ENCODE measurements at places on chromosomes 6 and 20. TPM values are rescaled to one million over a fixed set of nuclear protein-coding genes. Genes with fewer than 3 reads are reported as not detected.
A peak's percentile ranks its signal among the peaks of the same experiment; 100 is the strongest.

The DEFB116 gene
- not detected for total RNA-seq

The TCF21 gene
- total RNA-seq, result 0.20 TPM

The KHDC1 gene
- 9.1 TPM for total RNA-seq

The MUC21 gene
- not detected for total RNA-seq

The USP49 gene
- total RNA-seq, result 6.9 TPM

The RAET1L gene
- 1.5 TPM for total RNA-seq

The TNF gene
- total RNA-seq, result 0.59 TPM

The CALHM5 gene
- total RNA-seq, result 0.05 TPM

The PSMB1 gene
- total RNA-seq, result 282 TPM

The TMEM217 gene
- 0.98 TPM for total RNA-seq

The RAD21L1 gene
- total RNA-seq, result 0.17 TPM

The PSMB9 gene
- 8.1 TPM for total RNA-seq

The NT5E gene
- total RNA-seq, result 68.2 TPM

GRCh38 chr6:151236668-151237401, 2.9 kb upstream of the AKAP12 start:
- DNase-seq, result no peak

DNA sequence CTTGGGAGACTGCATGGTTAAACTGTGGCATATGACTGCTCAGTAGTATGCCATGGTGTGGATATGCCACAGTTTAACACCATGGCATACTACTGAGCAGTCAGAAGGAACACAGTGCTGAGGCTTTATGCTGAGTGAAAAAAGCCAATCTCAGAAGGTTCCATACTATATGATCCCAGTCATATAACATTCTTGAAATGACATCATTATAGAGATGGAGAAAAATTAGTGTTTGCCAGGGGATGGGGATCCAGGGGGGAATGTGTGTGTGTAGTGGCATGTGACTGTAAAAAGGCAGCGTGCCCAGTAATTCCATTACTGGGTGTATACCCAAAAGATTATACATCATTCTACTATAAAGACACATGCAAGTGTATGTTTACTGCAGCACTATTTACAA, 85.8 kb downstream of the FOXF2 start:
- DNase-seq, result no peak

- no peak for DNase-seq
Observed at GRCh38 chr6:34897716-34898115, 8.7 kb downstream of the ANKS1A start.

DNA sequence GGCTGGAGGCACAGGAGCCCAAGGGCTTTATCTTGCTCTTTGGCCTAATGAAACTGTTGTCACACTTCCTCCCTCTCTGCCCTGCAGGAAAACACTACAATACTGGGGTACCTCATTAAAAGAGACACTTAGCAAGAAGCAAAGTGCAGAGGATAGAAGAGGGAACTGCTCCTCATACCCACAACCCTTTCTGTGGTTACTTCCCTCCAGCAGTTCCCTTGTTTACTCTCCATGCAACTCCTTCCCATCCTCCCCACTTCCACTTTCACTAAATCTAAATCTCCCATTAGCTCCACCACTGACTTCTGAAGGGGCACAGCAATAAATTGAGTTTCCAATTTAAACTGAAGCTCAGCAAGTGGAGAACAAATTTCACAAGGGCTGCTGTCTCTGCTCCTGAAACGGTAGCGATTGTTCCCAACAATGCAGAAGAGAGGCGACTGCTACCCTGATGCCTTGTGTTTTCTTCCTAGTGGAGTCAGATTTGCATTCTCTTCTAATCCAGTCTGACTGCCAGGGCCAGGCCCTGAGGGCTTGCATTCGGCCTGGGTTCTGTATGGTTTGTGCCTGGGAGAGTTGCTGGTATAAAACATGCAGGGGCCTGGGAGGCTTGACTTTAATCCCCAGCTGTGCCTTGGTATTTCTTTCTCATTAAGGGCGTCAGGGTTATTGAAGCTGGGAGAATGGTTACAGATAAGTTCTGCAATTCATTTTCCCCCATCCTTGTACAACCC, 454.7 kb downstream of the TFAP2B start:
- DNase-seq, result no peak

DNA sequence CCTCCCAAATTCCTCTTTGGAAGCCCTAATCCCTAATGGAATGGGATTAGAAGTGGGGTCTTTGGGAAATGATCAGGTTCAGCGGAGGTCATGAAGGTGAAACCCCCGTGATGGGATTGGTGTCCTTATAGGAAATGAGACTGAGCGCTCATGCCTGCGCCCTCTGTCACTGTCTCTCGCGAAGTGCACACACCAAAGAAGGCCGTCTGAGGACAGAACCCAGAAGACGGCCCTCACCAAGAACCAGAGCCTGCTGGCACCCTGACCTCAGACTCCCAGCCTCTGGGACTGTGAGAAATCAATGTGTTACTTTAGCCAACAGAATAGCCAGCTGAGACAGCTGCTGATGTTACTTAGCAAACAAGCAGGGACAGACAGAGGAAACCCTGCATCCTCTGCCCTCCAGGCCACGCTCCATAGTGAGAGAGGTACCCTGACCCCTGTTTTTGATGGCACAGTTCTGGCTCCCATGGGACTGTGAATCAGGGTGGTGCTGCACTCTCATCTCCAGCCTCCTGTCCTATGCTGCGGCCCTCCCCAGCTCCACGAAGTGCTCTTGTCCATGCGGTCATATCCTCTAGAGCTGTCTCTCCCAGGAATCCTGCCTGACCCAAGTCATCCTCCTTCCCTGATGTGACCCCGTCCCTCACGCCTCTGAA, 369.3 kb downstream of the ZFAND3 start:
- DNase-seq, result no peak

GRCh38 chr20:51447097-51447764, 95.3 kb downstream of the NFATC2 start:
- peak; percentile 86 for DNase-seq

- DNase-seq, result peak; percentile 89
Observed at GRCh38 chr6:26118999-26119398, 31.8 kb downstream of the HFE start.

DNA sequence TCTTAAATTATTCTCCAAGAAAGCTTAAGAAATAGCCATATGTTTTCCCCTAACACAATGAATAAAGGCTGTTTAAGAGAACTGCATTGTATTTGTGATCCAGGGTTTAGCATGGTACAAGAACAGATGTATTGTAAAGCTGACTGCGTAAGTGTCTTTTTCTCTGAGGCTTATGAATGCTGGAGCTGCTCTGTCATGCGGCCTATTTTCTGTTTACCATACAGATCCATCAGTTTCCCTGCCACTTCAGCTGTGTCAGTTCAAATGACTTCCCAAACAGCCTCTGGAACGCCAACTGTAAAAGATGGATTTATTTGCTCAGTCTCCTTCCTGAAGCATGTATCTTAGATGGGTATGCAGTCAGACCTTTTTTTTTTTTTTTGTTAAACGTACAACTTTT, 419.3 kb upstream of the HS3ST5 start:
- DNase-seq, result no peak

GRCh38 chr6:15283986-15284361, 38.1 kb downstream of the JARID2 start:
- no peak for DNase-seq

GRCh38 chr6:36649701-36650484, 28.6 kb upstream of the CDKN1A start:
- no peak for DNase-seq

- DNase-seq, result no peak
Observed at GRCh38 chr20:4774207-4774606, 52.5 kb downstream of the PRND start.

DNA sequence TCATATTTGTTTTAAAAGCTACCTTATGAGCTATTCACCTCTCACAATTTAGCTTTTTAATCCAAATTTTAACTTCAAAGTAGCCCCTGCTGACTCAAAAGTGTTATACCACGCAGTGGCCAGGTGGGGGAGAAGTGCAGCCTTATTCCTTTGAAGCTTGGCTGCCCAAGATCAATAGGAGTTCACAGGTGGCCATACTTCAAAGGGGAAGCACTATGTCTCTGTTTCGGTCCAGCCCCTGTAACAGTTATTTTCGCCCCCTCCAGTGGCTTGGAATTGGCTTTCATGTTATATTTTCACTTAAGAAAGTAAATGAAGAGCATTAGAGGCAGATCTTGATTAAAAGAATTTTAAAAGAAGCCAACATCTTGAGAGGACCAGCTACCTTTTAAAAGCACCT, 608.4 kb downstream of the EPHA7 start:
- DNase-seq, result peak; percentile 3

GRCh38 chr20:45550765-45551164, 3.6 kb upstream of the EPPIN start:
- DNase-seq, result no peak

GRCh38 chr6:83257791-83258190, 64.6 kb downstream of the RWDD2A start:
- DNase-seq, result no peak

DNA sequence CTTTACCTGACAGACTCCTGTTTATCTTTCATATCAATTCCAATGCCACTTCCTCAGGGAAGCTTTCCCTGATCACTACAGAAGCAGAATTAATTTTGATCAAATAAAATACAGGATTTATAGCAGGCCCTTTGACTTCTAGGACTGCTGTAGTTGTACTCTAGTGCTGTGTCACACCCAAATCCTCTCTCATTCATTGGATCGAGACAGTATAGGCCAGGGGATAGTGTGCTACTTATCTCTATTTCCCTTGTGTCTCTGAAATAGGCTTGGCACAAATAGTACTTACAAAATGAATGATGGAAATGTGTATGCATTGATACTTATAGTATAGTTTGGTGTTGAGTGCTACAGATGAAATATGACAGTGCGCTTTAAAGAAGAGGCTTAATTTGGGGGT, 19.8 kb downstream of the RALY start:
- DNase-seq, result no peak

DNA sequence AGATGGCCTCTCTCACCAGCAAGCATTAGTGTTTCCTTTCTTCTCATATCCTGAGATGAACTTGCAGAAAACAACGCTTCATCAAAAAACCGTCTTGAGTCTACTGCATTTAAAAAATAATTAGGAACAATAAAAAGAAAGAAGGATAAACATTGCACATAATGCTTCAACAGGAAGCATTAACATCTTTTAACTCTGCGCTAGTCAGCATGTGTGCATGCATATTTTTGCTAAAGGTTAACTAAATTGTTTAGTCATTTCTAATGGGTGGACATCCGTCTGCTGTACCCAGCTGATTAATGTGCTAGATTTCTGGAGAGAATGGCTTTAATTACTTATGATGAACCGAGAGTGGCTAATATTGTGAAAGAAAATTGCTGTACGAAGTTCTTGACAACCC, 349.3 kb downstream of the SOX4 start:
- DNase-seq, result no peak

DNA sequence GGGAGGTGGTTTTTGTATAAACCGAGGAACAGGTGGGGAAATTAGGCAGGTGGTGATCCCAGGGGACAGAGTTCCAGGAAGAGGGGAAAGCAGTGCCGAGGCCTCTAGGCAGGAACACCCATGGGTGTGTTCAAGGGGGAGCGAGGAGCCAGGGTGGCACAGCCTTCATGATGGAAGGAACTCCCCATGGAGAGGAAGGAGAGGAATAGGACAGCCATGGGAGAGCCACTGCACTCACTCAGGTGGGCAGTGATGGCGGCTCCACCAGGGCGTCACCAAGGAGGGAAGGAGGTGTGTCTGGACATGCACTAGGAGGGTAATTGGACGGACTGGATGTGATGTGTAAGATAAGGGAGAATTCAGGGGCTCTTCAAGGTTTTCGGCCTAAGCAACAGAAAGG, 98.2 kb downstream of the THBS2 start:
- no peak for DNase-seq

- no peak for DNase-seq
Observed at GRCh38 chr6:150770637-150771036, 94.9 kb upstream of the MTHFD1L start.

GRCh38 chr20:5919626-5920544, 30.4 kb downstream of the TRMT6 start:
- no peak for DNase-seq

GRCh38 chr6:148470606-148471465, 128.2 kb downstream of the SASH1 start:
- DNase-seq, result no peak

DNA sequence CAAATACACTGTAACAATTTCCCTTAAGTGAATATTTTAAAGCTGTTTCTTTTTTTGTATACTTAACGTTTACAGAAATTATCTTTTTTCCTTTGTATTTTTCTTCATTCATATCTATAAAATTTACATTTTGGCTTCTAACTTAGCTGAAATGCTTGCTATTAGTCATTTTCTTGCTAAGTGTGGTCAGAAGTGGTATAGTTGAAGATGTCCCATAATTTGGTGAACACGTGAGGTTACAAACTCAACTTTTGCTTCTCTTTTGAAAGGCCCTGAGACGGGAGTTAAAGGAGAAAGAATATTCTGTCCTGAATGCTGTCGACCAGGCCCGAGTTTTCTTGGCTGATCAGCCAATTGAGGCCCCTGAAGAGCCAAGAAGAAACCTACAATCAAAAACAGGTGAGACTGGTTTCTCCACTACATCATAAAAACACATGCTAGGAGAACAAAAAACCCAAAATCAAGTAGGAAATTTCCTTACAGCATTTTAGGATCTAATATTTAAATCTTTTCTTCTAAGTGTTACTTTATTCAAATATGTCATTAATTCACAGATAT, 445.0 kb downstream of the UTRN start:
- no peak for DNase-seq

- DNase-seq, result no peak
Observed at GRCh38 chr20:15220778-15221565, 883.6 kb upstream of the FLRT3 start.

DNA sequence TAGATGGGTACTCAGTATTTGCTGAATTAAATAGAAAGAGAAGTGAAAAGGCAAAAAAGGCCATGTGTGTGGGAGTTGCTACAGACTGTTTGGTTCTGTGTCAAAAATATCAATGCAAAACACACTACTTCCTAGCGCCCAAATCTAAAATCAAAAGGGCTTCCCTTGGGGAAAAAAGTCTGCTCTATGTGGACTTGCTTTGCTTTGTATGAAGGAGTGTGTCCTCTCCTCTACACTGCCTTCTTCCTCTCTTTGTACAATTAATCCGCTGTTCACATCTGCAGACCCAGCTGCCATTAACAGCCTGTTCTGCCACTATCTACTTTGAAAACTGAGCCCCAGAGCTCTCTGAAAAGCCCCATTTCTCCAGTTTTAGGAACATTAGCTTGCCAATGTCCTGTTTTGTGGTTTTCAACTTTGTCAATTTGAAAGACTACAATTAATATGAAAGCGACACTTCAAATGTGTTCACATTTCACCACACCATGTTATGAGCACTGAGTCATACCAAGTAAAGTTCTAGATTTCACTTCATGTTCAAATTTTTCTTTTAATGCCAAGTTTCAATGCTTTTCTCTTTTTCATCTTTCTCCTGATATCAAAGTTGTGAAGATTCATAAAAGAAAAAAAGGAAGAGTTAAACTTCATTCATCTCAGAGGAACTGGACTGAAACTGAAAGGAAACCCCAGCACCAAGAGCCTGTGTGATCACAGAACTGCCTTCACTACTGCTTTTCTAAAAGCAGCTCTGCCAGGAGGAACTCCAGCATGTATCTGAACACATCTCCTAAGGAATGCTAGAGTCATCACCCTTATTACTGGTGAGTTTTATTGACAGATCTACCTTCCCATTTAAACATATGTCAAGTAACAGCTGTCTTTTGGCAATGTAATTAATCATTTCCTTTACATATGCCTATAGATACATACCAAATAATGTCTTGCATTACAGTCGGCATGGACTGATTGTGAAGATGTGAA, 102.6 kb downstream of the KIF13A start:
- no peak for DNase-seq

All from HCT116 (cell line).